ENCODE measurements at places on chromosomes 12 and 14.
A peak's percentile ranks its signal among the peaks of the same experiment; 100 is the strongest.

- DNase-seq, result no peak
These were observed 14.3 kb upstream of the PAPLN start for GRCh38 chr14:73223049-73223448.

DNA sequence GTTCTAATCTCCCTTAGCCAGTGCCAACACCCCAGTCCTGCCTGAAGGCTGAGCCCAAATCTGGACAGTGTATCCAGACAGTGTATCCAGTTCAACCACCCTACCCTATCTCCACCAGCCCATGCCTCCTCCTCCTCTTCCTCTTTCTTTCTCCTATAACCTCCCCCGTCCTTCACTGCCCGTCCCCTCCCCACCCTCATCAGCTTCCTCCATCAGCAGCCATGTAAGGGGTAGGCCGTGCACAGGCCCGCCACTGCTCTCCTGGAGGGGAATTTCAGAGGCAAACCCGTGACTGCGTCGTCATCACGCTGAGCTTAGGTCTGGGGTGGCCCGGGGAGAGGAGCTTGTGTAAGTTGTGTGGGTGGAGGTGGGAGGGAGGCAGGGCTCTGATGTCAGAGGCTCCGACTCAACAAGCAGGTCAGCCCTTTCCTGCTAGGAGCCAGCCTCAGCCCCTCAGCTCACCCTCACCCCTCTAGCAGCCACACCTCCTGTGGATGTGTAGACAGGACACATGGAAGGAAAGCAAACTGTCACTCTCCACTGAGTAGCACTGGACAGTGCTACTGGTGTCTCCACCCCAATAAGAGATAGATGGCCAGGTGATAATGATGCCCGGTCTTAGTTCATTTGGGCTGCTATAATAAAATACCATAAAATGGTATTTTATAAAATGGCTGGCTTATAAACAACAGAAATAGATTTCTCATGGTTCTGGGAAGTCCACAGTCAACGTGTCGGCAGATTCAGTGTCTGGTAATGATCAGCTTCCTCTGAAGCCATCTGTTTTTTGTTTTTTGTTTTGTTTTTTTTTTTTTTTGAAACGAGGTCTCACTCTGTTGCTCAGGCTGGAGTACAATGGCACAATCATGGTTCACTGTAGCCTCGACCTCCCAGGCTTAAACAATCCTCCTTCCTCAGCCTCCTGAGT, 50.5 kb downstream of the IRF2BPL start:
- no peak for DNase-seq

DNA sequence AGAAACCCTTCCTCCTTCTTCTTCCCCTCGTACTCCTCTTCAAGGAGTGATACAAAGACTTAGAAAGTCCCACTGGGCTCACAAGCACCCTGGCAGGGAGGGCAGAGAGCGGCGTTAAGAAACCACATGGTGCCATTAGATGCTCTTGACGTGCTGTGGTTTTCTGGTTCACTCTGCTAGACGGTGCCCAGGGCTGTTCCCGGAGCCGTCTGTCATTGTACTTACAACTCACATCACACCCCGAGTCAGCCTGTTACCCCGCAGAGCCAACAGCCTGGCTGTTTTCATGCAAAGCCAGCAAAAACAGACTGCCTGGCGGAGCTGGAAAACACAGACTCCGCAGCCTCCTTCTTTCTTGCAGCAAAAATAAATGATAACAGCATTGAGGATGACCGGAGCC, 232.6 kb upstream of the TBX3 start:
- no peak for DNase-seq

- DNase-seq, result no peak
These were observed 90.1 kb downstream of the SLC6A15 start for GRCh38 chr12:84822525-84822924.

GRCh38 chr12:46265102-46265501, 3.7 kb downstream of the SLC38A1 start:
- DNase-seq, result no peak

DNA sequence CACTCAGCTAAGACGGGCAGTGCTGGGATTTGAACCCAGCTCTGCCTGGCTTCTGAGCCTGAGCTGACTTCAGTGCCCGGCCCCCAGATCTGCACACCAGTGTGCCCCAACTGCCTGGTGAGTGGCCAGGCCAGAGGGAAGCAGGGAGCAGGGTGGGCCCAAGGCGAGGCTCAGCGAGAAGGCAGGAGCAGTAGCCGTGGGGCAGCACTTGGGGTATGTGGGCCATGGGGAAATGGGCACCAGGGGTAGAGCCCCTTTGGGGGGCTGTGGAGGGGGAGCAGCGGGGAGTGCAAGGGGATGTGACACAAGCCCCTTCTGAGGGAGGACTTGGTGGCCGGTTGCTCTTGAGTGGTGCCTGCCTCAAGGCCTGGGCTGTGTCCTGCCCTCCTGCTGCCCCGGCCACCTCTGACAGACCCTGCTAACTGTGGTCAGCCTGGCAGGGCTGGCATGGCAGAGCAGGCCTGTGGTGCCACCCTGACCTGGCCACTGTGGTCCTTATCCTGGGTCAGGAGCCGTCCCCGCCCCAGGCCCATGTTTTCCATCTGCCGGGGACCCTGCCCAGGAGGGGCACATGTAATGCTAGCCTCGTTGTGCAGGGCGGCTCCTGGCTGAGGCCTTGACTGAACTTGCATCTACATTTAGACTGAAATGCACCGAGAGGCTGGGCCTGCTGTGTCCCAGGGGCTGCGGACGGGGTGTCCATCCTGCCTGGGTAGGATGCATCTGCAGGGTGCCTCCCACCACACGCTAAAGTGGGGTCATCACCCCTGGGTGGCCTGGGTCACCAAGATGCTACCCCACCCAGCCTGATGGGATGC, 90.5 kb downstream of the KIF26A start:
- DNase-seq, result no peak

- DNase-seq, result no peak
These were observed 19.8 kb upstream of the ZNF740 start for GRCh38 chr12:53160673-53161072.

DNA sequence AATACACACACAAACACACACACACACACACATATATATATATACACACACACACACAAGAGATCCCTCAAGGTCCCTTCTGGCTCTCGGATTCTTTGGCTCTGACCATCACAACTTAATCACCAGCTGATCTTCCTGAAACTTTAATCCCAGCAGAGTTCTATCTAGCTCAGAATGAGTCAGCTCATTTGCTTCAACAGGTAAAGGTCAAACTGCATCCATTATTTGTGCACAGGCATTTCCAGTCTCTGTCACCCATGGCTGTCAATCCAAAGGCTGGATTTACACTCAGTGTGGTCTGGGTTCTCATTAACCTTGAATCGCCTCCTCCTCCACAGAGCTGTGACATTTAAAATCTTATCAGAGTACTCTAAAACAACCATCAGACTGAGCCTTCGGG, 113.3 kb upstream of the TMPO start:
- DNase-seq, result no peak

- DNase-seq, result no peak
These were observed 76.9 kb downstream of the KICS2 start for GRCh38 chr12:64145226-64145625.

DNA sequence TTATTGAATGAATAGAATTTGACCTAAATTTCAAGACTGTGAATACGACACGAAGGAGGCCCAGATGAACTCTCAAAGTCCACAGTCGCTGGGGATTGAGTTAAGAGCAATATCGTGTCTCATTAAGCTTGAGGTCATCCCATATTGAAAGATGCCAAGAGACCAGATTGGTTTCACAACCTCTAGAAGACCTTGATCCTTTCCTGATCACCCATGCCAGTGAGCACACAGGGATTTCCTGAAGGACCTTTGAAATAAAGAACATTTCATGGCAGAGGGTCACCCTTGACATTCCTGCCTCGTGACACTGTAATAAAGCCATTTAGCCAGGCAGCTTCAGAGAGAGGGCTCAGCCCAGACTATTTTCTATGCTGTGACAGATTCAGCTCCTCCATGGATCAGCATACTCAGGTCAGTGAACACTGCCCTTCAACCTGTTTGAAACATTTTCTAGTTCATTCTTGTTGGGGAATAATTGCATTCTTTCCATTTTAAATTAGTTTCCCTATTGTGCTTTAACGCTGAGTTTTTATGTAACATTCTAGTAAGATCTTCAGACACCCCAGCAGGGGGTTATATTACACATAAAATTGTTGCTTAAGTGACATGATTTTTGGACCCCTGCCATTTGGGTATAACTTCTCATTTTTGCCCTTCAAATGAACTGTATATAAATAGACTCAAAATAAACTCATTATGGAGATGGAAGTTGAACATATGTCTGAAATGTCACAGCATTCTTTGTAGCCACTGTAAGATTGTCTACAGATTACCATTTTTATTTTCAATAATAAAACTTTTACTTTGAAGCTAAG, 213.2 kb downstream of the C12orf50 start:
- DNase-seq, result no peak

- DNase-seq, result no peak
These were observed 191.3 kb upstream of the AMIGO2 start for GRCh38 chr12:47270782-47271664.

- no peak for DNase-seq
These were observed 99.9 kb downstream of the PPM1H start for GRCh38 chr12:62834971-62835547.

DNA sequence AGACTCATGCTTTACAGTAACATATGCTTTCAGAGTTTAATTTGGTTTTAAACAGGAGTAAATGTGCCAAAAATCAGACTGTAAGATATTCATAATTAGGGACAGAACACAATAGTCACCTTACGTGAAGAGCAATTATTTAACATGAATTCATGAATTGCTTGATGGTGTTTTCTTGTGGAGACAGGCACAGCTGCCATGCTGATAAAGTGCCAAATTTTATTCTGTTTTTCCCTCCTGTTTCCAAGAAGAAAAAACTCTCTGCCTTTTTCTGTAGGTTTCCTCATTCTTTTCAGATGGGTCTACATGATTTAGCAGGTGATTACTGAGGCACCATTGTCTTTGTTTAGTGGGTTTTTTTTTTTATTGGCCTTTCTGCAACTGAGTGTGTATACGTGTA, 80.1 kb downstream of the C12orf42 start:
- no peak for DNase-seq

- DNase-seq, result no peak
These were observed 284.2 kb downstream of the TTC8 start for GRCh38 chr14:89108608-89109007.

- DNase-seq, result no peak
These were observed 2.0 kb upstream of the LRP1-AS start for GRCh38 chr12:57149245-57149900.

DNA sequence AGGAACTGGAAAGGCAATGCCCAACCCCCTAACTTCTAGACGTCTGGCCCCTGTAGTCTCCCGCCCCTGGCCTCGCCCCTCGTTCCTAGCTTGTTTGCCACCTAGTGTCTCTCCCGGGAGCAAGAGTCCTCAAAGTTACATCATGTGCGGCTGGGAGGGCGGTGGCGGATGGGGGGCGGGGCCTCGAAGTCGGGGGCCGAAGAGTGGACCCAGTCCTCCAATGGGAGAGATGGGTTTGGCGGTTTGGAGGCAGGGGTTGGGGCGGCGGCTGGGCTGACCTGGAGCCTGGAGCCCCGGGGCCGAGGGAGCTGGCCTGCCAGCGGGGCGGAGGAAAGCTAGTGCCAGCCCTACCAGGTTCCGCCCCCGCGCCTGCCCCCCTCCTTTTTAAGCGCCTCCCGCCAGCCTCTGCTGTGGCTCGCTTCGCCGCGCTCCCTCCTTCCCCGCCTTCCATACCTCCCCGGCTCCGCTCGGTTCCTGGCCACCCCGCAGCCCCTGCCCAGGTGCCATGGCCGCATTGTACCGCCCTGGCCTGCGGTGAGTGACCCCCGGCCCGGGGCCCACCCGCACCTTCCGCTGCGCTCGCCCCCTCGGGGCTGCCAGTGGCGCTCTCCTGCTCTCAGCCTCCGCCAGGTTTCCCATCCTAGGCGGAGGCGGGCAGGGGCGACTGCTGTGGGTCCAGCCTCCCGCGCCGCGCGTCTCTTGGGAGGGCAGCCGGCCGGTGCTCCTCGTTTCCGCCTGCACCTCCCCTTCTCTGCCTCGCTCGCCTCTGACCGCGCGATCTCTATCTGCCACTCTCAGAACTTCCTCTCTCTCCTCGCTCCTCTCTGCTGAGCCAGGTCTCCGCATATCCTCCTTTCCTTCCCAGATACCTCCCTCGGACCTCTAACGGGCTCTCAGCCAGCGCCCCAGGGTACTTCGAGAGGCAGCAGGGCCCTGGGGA, at the start of gene PCK2:
PCK2 (plus strand) TSS at position 411 of the 940 bp plus-strand sequence; CDS start at position 506, 95 bp downstream.
- peak; percentile 40 for DNase-seq

- DNase-seq, result no peak
These were observed 27.8 kb upstream of the AEBP2 start for GRCh38 chr12:19411234-19412204.

- DNase-seq, result no peak
These were observed 89.2 kb downstream of the CFAP54 start for GRCh38 chr12:96578526-96579125.

DNA sequence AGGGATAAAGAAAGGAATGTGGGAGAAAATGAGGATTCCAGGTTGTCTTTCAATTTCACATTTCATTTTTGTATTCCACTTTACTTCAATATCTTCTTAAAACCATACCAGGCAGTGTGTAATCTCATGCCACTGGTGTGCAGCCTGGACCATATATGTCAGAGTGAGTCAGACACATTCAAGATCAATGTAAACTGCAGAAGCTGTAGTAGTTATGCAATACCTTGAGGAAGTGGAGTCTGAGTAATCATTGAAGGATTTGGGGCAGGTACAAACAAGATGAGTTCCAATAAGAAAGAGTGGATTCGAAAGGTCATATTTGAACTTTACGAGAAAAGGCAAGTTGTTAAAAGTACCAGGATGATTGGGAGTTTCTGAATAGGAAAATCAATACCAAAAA, 14.1 kb downstream of the PLCZ1 start:
- no peak for DNase-seq

DNA sequence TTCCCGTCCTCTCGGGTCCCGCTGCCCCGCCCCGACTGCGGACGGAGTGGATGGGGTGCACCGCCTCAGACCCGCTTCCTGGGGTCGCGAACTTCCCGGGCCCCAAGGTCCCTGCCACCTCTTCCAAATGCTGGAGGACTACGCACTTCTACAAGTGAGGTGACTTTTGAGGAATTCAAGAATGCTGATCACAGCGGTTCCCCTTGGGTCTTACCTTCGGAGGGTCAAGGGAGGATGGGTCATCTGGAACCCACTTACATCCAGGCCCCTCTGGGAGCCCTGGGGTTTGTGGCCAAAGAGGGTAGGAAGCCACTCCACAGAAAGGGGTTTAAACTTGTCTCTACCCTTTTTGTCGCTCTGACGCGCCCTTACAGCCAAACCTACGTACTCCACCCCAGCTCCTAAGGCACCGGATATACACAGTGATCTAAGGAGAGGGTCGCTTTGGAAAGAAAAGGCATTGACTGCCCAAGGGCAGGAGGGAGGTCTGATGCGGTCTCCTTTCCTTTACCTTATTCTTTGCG, 532 bp upstream of the PRKD1 start:
- no peak for DNase-seq

DNA sequence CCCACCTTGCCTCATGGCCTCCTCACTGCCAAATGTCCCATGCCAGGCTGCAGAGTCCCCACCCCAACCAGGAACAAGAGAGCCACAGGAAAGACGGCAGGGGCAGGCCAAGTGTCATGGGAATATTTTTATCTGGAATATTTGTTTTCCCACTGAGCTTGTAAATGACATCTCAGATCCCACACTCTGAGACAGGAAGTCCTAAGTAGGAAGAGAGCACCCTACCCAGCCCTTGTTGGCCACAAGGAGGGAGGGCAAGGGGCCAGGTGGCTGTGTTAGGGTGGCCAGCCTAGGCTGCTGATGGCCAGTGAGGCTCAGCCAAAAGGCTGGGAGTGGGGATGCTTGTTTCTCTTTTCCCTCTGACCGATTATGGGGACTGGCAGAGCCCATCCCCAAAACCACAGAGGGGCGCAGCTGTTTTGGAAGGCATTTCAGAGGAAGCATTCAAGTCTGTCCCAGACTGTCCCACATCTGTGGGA, 7.7 kb upstream of the MEG3 start:
- no peak for DNase-seq
